ENCODE measurements at places on chromosomes 2 and 18.

DNA sequence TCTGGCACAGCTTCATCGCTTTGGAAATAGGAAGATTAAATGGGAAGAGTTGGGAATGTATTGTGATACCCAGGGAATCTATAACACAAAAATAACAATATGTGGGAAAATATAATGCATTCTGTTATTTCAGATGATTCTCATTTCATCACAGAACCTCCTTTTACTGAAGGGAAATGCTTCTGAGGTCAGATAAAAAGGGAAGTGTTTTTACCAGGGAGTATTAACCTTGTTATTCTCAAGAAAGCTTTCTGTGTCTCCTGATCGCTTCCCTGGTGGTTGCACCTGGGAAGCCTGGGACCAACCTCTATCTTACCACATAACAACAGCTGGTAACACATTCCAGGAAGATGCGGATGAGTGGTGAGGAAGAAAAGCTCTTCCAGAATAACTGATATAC is 47.2 kb downstream of the SCG2 start:
- DNase-seq: no peak

DNA sequence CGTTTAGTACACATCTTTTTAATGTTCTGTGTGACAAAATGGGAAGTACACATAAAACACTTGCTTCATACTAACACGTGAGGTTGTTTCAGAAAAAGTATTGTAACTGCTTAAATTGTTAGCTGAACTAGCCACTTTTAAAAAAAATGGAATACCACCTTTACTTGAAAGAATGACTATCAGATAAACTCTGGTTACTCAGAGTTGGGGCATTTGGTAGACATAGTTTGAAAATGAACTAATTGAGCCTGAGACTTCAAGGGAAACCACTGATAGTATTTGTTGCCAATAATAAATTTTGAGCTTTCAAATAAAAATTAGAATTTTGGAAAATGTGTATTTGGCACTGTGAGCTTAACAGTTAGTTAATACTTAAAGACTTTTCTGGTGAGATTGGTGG is 103.0 kb upstream of the FBXO11 start:
- no peak for DNase-seq

DNA sequence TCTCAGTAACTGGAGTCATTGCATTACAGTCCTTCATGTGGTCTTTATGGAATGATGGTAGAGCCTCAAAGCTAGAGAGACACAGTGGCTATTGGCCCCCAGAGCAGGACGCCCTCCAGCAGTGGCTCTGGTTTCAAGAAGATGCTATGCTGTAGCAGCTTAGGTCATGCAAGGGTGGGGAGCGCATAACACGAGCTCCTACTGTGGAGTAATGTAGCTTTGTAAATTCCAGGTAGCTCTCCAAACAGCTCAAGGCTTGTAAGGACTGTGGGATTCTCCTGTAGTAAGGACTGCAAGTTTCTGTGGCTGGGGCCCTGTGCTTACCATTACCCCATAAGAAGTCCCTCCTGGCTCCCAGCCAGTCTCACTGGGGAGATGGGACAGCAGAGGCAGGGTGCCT is 15.6 kb downstream of the APLF start:
- no peak for DNase-seq

DNA sequence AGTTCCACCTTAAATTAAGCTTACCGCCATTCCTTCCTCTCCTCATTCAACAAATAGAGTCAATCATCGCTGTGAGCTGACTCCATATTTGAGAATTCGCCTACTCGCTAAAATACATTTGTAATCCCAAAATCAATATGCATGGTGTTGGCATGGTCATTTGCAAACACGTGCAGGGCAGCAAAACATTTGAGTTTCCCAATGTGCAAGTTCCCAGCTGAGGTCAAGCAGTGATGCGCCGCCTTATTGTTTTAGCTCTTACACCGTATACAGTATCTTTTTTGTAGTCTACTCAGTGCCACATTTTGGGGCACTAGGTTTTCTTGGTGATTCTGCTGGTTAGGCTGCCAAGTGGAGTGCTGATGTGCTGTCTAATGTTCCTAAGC is 73.3 kb upstream of the MGAT4A start:
- DNase-seq: no peak

GRCh38 chr2:113857464-113857863 is 32.4 kb upstream of the ACTR3 start:
- DNase-seq: no peak

DNA sequence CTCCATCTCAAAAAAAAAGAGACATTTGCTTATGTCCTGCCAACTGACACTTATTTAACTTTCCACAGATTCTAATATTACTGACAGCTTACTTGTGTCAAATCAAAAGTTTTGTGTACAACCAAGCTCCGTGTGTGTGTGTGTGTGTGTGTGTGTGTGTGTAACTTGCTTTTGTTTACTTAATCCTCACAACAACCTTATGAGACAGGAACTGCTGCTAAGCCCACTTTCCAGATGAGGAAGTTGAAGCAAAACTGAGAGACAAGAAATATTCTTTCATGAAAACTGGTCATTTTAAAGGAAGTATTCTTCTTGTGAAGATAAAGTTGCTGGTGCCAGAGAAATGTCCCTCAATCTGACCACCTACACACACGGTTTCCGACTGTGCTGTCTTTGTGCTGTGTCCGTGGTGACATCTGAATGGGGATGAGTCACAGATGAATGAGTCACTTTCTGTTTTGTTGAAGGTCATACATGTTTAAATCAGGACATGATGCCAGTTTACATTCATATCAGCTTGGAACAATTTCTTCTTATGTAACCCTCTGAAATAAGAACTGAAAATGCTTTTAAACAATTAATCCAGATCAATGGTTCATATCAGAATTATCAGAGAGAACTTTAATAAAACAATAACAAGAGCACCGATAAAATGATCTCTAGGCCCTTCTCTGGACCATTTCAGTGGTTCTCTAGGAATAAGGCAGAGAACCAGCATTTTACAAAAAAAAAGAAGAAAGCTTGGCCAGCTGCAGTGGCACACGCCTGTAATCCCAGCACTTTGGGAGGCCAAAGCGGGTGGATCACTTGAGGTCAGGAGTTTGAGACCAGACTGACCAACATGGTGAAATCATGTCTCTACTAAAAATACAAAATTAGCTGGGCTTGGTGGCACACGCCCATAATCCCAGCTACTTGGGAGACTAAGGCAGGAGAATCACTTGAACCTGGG is 95.5 kb downstream of the THNSL2 start:
- no peak for DNase-seq

GRCh38 chr2:72859831-72860262 is 27.4 kb upstream of the SPR start:
- DNase-seq: peak; percentile 59

DNA sequence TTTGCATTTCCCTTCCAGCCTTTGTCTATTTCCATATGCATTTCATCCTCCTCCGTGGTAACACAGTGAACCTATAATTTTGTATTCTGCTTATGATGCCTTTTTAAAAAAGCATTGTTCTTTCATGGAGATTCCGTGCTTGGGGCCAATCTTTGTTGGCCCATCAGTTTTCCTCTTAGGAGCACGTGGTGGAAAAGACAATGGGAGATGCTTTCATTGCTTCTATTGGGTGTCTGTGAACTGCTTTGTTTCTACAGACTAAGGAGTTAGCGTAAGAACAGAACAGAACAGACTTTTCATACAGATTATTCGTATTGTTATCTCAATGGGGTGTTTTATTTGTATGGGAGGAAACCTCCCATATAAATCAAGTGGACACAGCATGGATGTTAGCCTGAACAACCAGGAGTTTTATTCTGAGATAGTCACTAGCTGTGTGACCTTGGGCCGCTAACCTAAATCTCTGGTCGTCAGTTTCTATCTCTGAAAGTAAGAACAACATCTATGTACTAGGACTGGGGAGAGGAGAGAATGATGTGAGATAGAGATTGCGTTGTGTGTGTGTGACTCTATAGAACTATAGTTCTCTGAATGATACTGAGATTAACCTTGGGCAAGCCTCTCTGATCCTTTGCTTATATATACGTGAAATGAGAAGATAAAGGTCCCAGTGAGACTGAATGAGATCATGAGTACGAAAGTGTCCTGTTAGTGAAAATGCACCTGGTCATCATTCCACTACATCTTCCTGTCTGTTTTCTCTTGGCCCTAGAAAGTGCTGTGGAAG is 22.9 kb upstream of the YWHAQ start:
- DNase-seq: no peak

GRCh38 chr18:32287873-32288272 is 98.0 kb downstream of the MEP1B start:
- DNase-seq: no peak

GRCh38 chr2:85173909-85174308 is 40.7 kb downstream of the TCF7L1 start:
- no peak for DNase-seq

GRCh38 chr2:75800456-75800855 is 89.7 kb upstream of the GCFC2 start:
- no peak for DNase-seq

GRCh38 chr2:239391286-239392071 is 9.3 kb downstream of the HDAC4 start:
- DNase-seq: no peak

GRCh38 chr18:5073026-5073944 is 123.8 kb downstream of the AKAIN1 start:
- DNase-seq: no peak

All from activated CD4-positive, alpha-beta T cell treated with anti-CD3 and anti-CD28 coated beads, Interleukin-2, amount 50 U/mL, for 48 hours (primary cell).